ENCODE measurements at places on chromosomes 2 and 18.
A peak's percentile ranks its signal among the peaks of the same experiment; 100 is the strongest.

- no peak for DNase-seq
Measured at GRCh38 chr2:108388045-108388444, 10.3 kb downstream of the SULT1C4 start.

DNA sequence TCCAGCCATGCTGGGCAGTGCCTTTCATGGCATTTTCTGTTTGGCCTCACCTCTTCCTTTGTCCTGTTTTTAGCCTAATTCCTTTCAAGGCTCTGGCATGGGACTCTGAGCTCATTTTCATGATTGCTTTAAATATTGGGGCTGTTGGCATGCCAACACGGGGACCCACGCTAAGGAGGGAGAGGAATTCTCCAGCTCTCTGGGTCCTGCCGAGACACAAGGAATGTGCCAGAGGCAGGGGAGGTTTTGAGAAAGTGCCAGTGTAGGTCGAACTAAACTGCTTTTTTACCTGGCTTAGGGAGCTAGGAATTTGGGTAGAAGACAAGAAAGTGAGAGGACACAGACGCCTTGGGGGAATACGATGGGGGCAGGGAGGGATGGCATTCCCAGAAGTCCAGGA lies 42.3 kb downstream of the RPL37A start:
- DNase-seq, result no peak

- DNase-seq, result peak; percentile 83
Measured at GRCh38 chr18:31555971-31556747, 35.5 kb upstream of the TTR start.

DNA sequence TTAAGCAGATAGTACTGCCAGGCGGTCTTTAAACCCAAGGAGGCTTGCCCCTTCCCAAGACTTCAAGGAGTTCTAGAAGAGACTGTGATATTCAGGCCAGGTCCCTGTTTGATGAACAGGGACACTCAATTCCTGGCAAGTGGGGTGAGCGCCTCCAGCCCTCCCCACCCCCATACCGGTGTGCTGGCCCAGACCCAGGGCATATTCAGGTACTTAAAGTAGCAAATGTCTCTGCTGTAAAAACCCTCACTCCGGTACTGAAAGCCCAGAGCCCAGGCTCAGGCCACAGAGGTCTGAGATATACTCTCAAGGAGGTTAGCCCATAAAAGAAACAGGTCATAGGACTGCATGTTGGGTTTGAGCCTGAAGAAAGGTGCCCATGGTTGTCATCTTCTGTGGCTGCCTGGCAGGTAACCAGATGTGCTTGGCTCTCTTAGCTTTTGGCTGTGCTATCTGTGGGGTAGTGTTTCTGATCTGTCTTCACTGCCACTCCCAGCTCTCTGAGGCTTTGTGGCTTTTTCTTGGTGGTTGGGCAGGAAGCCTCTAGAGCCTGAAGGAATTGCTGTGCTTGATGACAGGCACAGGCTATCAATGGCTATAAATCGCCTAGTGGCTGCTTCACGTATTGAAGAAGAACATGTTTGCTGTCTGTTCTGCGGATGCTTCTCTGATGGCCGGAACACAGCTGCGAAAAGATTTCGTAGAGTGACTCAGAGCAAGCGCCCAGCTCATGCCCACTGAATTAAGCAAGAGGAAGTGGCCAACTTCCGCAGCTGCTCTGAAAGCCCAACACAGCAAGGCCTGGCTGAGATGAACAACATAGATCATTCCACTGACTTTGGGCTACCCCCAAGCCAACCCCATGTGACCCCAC lies 63.3 kb upstream of the ALPP start:
- DNase-seq, result peak; percentile 59

DNA sequence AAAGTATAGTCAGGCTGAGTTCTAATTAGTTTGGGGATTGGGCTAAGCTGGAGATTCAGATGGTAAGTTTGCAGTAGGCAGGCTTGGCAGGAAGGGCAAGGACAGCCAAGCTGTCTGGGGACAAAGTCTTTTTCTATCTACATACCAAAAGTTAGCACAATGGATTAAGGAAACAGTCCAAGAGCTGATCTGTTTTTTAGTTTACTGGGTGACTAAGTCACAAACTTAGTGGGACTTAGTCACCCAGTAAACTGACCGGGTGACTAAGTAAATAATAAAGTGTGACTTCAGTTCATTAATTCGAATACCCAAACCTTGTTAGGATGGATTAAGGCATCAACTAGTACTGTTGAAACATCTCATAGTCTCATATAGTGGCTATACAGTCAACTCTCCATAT lies 1386.0 kb upstream of the CELF4 start:
- DNase-seq, result no peak

DNA sequence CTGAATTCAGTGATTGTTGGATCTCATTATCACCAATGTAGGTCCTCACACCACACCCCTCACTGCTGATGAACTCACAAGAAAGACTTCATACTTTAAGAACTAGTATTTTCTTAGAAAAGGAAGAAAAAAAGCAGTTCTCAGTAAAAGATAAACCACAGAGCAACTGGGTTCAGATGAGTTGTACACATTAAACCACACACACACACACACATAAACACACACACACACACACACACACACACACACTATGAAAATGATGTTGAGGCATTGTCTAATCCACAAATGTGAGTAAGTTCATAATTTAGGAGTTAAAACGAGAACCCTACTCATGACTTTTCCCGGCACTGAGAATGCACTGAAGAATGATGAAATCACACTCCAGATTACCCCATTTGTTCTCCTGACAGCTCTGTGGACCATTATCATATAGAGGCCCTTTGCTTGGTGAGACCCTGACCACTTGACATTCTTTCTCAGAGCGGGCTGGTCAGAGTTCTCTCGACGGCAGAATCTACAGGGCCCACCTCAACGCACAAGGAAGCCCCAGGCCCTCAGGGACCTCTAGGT lies 106.2 kb downstream of the BCL2 start:
- DNase-seq, result no peak

DNA sequence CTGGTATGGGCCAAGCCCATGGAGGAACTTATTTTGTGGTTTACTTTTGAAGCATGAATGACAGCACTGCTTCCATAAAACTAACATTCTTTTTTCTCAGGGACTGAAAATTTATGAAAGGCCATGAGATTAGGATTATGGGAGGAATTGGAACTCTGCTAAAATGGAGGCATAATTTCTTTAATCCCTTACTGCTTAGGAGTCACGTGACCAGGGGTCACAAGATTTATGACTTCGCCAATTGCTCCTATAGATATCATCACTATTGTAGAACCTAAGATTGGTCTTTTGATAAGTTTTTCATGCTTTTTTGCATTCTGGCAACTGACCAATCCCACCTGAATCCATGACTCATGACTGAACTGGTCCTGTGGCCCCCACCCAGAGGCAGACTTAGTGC lies 495.7 kb upstream of the VRK2 start:
- DNase-seq, result no peak

DNA sequence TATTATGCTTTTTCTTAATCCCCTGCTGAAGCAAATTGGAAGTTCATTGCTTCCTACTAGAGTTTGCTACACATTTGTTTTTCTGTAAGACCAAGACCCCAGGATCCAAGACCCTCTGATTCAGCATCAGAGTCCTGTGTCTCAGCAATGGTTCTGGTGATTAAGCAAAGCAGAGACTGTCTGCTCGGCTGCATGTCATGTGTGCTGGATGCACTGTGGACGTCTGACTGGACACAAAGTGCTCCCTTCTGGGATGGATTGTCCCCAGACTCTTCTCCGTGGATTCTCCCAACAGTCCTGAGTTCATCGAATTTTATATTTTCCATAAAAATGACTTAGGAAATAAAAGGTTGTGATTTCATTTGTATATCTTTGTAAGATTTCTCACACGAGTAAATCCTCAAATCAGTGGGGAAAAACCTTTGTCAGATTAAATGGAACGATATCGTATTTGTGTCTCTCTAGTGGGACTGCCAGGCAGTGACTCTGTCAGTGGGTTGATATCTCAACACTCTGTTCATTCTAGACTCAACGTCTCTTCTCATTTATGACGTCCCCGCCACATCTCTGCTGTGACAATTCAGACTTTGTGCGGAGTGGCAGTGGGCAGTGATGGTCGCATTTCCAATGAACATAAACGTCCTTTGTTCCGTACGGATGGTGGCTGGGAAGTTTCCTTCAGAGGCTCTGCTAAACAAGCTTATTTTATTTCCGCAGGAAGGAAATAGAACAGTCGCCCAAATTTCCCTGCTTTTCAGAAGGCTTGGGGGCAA lies 58.6 kb downstream of the NCAPH start:
- DNase-seq, result no peak
